ENCODE measurements at places on chromosomes 2 and 18.

DNA sequence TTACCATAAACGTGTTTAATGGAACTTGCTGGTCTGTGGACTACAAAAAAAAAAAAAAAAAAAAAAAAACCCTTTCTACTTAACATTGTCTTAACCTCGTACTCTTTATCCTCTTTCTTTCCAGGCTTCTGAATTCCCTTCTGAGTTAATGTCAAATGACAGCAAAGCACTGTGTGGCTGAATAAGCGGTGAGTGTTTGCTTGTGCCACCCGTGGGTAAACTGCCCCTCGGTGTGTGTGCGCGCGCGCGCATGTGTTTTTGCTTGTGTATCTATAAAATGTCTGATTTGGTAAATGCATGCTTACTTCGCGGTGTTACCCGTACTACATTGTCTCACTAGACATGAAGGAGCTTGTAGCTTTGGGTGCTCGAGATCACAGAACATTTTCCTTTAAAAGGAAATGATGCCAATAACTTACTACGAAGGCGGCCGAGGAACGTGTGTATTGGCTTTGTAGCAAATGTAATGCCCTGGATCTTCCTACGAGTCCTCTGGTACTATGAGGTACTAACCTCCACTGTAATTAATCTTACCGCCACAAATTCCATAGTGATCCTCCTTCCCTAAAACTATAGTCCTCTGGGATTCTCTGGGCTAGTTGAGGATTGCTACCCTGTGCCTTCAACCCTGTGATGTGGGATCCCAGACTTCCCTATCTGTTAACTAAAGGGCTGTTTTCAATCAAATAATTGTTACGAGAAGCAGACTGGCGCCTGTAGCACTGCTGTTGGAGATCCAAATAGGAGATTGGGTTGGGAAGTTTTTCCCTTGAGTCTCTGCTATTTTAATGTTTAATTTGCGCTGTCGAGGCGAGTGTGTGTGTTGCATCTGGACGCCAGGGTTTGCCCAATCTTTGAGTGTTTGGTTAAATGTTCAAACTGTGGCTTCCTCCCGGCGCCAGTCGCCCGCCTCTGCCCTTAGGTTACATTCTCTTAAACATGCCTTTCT, 1.1 kb downstream of the ID2 start:
- peak; percentile 69 for DNase-seq

GRCh38 chr2:24920809-24921441, 888 bp upstream of the ADCY3 start:
- DNase-seq, result no peak

- no peak for DNase-seq
Measured at GRCh38 chr2:221434142-221434541, 138.0 kb downstream of the EPHA4 start.

DNA sequence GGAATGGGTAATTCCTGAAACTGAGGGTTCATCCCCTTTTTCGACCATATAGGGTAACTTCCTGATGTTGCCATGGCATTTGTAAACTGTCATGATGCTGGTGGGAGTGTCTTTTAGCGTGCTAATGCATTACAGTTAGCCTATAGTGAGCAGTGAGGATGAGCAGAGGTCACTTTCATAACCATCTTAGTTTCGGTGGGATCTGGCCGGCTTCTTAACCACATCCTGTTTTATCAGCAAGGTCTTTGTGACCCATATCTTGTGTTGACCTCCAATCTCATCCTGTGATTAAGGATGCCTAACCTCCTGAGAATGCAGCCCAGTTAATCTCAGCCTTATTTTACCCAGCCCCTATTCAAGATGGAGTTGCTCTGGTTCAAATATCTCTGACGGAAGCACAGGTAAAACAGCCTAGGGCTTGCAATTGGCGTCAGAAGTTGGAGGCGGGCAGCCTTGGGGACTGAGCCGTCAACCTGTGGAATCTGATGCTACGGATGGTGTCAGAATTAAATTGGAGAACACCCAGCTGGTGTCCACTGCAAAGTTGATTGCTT, 19.5 kb downstream of the RALBP1 start:
- DNase-seq, result no peak

DNA sequence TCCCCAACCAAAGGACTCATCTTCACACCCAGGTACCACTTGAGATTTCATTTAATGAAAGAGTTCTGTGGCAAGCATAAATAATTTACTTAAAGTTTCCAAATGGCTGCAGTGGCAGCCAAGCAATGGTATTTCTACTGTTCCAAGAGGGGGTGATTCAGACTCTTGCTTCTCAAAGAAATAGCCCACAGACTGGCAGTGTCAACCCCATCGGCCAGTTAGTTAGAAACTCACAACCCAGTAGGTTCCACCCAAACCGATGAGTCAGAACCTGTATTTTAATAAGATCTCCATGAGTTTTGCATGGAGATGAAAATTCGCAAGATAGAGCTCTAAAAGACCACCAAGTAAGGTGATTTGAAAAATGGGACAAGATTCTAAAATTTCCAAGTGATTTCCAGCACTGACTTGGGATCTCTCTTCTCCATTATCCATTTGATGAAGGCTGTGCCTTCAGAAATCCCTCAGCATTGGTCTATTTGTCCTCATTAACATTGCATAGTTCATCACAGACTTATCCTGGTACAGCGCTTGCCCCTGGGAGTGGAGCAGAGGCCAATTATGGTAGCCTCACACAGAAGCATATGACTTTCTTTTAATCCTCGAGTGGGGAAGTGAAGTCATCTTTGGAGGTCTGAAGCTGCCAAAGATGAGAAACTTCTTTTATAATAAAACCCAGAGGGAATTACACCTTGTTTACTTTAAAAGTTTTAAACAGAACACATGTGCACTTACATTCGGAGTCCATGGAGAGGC, 361.4 kb upstream of the ID2 start:
- DNase-seq, result no peak

DNA sequence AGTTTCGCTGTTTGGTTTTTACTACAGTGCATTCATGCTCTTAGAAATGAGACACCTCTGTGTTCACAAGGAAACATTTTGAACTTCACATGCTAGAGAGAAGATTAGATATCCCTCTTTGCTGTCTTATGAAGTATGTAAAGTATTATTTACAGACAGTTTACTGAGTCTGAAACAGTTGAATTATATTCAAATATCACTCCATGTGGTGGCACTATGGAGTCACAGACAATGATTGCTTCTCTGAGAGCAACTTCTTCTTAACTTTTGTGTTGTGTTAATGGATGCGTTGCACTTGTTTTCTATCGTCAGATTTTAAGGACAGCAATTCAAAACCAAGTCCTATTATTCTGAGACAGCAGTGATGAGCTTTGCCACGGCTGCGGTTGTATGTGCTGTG, 823.6 kb downstream of the GALR1 start:
- no peak for DNase-seq

DNA sequence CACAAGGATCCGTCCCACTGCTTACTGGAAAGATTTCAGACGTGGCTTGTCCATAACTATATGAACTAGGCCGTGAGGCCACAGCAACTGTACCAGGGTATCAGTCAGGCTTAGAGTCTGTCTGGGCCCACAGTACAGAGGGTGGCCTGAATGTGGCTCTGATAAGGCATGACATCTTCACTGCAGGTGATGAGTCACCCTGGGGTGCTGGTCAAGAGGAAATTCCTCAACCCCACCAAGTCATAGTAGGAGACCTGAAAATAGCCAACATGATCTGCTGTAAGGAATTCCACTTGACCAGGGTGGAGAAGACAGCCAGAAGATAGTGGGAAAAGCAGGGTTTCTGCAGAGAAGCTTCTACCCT, 107.7 kb downstream of the INHBB start:
- peak; percentile 49 for DNase-seq

- DNase-seq, result no peak
Measured at GRCh38 chr2:52390651-52391050, 1358.7 kb upstream of the NRXN1 start.

DNA sequence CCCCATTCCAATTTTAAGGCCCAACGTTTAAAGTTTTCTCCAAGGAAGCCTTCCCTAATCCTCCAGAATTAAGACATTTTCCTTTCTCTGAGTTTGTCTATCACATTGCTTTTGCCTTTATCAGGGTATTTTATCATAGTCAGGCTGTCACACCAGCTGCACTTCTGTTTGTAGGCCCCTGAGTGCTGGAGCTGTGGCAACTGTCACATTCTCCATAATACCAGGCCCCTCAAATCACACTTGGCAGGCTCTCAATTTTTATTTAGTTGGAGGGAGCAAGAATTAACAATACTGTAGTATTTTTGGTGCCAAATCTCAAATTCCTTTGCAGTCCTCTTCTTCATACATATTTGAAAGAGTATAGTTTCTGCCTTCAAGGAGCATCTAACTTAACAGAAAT, 122.2 kb downstream of the FSHR start:
- DNase-seq, result no peak

DNA sequence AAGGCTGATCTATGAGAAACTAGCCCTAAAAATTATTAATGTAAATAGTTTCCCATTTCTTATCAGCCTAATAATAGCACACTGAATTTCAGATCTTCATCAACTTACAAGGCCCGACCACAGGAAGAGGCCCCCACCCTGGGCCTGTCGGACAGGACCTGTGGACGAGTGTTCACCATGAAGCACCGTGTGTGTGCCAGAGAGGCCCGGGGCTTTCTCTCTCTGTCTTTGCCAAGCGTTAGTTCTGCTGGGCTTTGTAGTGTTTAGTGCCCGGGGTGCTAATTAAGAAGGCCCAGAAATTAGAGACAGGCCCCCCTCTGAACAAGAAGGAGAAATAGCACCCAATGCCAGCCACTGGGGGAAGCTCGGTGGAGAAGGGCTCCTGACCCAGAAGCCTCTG, 265.7 kb downstream of the TWIST2 start:
- DNase-seq, result no peak

- DNase-seq, result no peak
Measured at GRCh38 chr2:186058614-186059013, 320.0 kb downstream of the FSIP2 start.

- DNase-seq, result no peak
Measured at GRCh38 chr18:5380586-5380985, 85.1 kb upstream of the ZBTB14 start.

GRCh38 chr2:176142281-176142680, 9.1 kb upstream of the HOXD4 start:
- DNase-seq, result no peak

DNA sequence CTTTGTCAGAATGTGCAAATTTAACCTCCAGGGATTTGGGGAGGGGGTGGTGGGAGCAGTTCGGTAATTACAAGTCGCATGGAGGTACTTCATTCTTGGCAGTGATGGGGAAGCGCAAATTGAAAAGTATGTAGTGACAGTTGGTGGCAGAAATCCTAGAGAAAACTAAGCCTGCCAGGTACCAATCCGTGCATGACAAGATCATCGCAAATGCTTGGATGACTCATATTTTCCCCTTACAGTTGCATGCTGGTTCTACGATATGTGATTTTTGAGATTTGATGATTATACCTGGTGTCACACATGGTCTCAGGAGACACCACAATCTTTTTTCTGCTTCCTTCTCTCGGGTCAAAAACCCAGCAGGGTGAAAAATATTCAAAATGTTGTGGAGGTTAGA, 479.7 kb upstream of the ID2 start:
- no peak for DNase-seq

GRCh38 chr18:10285283-10285640, 169.2 kb upstream of the APCDD1 start:
- no peak for DNase-seq

- DNase-seq, result no peak
Measured at GRCh38 chr2:184599872-184600222, 1.5 kb downstream of the ZNF804A start.

DNA sequence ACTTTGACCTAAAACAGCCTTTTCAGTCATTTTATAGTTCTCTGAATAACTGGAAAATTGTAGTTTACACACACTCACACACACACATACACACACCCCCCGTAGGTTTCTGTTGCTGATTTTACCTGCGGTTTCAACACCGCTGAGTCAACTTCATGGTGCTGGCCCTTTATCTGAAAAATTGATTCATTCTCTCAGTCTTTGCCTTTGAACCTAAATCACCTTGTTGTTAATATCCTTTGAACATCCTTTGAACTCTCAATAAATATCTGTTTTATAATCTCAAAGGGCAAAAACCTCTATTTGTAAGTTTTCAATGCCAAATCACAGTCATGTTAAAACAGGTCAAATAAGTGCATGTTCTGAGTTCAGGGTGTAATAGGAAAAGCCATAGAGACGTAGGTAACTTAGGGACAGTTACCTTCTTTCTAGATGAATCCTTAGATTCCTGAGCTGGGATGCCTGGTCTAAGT, 109.0 kb upstream of the BZW1 start:
- no peak for DNase-seq

DNA sequence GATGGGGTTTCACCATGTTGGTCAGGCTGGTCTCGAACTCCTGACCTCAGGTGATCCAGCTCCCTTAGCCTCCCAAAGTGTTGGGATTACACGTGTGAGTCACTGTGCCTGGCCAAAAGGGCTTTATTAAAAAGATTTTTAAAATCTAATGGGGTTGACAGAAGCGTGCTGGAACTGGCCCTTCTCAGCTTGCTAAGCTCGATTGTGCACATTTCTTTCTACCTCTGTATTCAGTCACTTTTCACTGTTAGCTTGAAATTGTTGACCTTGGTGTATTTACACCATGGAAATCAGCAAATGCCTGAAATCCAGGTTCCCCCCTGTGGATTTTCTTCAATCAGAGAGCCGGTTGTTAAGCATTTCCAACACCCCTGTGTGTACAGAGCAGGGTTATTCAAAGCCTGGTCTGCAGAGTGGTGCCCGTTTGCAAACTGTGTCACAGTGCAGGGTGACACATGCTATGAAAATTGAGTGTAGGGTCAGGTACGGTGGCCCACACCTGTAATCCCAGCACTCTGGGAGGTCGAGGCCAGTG, 140.2 kb downstream of the TGIF1 start:
- DNase-seq, result no peak

GRCh38 chr18:10951631-10952544, 197.5 kb downstream of the PIEZO2 start:
- no peak for DNase-seq

GRCh38 chr2:72713857-72714256, 112.0 kb downstream of the EXOC6B start:
- DNase-seq, result no peak

DNA sequence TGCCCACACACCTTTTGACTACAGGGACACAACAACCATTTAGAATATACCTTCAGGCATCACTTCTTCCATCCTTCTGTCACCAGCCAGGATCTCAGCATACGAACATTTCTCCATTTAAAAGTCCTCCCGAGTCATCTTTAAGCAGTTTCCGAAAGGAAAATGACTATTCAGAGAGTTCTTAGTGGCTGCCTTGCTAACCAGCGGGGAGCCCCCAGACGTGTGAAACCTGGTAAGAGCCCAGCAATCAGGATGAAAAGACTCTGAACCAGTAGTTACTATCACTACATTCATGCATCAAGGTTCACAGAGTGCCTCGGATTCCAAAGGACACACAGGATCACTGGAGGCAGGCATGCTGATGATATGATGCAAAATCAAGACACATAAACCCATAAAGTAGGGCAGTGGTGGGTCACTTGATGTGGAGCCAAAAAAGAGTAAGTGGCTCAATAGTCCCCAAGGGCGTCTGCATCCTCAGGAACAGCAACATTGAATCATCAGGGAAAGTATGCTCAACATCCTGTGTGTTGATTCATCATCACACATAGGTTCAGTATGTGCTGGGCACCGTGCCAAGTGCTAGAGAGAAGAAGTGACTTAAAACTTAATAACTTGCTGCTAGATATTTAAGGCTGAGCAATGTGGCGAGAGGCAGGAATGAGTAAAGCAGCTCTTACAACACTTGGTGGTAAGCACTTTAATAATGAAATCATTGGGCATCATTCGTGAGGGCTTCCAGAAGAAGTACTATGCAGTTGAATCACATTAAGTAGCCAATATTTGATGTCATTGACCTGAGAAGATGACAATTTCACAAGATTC, 4.4 kb downstream of the CCL20 start:
- peak; percentile 100 for DNase-seq

- no peak for DNase-seq
Measured at GRCh38 chr18:31500051-31500688, 2.2 kb downstream of the DSG2 start.

All from AG10803 (cell line).